Putamen (tissue), 1 donor: ENCODE measurements at places on chromosomes 3 and 15.

DNA sequence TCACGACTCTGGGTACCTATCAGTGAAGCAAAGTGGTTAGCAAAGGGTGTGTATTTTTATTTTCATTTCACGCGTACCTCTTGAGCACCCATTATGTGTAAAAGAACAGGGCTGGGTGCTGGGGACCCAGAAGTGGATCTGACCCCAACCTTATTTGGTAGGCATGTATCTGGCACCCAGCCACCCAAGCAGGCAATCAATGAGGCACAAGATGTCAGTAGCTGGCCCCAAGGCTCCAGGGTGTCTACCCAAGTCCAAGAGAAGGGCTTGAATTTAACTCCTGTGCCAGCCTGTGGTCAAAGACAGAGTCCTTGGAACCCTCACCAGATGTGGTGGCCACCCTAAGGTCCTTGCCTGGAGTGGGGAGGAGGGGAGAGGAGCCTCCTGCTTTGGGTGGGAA lies 5.7 kb downstream of the PLEKHO2 start:
- DNase-seq, result no peak

DNA sequence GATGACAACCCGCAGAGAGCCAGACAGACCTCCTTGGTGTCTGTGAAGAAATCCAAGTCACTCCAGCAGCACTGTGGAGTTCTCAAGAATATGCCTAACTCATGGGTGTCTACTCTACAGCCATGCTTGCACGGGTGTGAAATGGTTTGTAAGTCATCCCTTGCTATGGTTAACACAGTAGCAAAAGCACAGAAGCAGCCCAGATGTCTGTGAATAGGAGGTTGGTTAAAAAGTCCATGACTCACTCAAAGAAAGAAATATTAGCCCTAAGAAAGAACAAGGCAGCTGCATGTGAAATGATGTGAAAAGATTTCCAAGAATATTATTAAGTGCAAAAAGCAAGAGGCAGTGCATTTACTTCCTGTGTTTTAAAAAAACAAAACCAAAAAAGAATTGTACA lies 12.1 kb upstream of the LIMD1 start:
- DNase-seq, result no peak

DNA sequence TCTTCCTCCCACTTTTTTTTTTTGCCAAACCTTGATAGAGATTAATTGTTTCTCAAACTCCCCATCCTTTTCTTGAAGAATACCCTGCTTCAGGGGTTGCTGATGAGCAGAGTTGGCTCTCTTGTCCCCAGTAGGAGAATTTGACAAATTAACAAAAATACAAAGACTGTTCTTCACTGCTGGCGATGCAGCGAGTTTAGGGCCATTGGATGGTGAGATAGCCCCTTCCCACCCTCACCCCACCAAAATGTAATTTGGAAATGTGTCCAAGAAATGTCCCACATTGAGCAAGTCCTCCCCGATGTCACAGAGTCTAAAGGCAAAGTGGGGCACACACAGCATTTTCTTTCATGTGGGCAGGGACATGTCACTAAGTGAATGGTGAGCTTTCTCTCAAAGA lies 136.0 kb upstream of the RARB start:
- DNase-seq, result no peak

DNA sequence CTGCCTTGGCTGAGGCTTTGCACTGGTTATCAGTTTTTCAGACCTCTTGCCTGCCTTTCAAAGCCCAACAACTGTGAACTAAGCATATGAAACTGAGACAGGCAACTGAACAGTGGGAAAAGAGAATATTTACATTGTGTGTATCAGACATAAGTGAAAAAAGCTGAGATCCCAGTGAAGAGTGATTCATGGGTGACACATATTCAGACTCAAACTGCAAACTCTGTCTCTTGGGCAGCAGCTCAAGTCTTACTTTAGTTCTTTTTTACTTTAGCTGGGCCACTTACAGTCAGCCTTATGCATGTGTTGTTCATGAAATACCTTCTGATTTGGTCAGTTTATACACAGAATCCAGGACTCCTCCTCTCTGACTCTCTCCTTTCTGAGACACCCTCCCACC lies 19.2 kb downstream of the SUCLG2 start:
- no peak for DNase-seq

DNA sequence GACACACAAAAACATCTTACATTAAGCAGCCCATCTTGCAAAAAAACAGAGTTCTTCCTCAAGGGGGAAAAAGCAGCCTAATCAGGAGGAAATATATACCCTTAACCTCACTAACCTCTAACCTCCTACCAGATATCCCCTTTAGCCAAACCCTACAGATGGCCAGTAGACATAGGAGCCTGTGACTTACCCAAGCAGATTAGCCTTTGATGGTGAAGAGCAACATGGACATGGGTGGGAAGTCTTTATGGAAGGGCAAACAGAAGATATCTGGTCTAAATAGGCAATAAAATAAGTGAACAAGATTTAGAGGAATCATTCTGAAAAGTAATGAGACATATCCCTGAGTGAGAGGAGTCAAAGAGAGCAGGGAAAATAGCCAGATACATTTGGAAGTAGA lies 119.4 kb upstream of the ARPP21 start:
- no peak for DNase-seq

GRCh38 chr3:179921500-179921899 lies 115.2 kb downstream of the PEX5L start:
- peak; percentile 63 for DNase-seq

DNA sequence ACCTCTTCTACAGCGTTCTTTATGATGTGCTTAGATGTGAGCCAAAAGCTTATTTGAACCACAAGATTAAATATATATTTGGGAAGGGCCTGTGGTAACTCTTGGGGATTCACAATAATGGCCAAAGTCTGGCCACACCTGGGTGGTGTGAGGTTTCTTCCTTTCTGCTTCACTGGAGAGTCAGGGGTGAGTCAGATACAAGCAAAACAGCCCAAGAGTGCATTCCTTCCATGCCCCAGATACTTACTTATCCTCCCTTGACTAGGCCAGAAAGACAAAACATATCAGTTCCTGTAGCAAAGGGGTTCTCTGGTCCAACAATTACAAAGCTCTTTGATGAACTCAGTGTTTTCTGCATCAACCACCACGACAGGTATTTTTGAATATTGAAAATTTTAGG lies 941 bp downstream of the ZBED2 start:
- no peak for DNase-seq

DNA sequence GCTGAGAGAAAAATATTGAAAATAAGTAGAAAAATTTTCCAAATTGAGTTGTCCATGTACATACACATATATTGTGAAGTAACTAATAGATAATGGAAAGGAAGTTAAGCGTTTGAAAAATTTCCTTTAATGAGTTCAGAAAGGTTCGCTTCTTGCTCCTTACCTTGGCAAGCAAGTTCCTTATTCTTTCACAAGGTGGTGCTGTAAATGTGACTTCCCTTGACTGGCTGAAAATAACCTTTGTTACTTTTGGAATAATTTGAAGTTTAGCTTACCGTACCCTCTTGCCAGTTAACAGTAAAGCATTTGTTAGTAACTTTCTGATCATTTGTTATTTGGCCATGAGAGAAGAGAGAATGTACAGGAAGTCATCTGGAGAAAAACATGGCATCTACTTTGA lies 41.6 kb downstream of the PYDC2 start:
- no peak for DNase-seq

DNA sequence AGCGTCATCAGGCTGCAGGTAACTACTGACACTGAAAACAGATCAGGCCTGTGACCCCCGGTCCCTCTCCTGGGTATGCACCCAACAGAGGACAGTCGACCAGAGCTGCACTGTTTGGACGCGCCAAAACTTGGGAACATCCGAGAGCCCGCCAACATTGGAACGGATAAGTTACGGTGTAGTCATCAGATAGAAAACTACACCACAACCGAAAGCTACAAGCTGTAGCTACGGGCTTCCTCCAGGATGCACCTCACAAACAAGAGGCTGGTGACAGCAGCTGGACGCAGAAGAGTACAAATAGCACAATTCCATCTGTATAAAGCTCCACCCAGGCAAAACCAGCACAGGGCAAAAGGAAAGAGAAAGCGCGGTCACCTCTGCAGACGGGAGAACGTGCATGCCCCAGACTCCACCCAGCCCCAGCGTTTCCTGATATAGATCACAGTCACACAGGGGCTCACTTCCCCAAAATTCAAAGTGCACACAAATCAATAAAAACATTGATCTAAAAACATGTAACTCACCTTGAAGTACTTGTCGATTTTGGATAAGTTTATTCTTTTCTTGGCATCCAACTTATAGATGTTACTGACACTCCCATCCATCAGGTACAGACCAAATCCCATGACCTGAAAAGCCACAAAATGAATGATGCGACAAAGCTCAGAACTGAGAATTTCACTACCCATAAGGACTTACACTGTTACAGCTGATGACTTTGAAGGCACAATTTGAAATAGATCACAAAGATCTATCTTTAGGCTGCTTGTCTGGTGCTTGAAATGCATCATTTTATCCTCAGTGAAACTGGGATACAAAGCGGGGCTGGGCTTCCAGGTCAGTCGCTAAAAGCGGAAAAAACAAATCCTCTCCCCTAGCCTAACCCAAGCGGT lies 43.3 kb downstream of the CYFIP1 start:
- no peak for DNase-seq

DNA sequence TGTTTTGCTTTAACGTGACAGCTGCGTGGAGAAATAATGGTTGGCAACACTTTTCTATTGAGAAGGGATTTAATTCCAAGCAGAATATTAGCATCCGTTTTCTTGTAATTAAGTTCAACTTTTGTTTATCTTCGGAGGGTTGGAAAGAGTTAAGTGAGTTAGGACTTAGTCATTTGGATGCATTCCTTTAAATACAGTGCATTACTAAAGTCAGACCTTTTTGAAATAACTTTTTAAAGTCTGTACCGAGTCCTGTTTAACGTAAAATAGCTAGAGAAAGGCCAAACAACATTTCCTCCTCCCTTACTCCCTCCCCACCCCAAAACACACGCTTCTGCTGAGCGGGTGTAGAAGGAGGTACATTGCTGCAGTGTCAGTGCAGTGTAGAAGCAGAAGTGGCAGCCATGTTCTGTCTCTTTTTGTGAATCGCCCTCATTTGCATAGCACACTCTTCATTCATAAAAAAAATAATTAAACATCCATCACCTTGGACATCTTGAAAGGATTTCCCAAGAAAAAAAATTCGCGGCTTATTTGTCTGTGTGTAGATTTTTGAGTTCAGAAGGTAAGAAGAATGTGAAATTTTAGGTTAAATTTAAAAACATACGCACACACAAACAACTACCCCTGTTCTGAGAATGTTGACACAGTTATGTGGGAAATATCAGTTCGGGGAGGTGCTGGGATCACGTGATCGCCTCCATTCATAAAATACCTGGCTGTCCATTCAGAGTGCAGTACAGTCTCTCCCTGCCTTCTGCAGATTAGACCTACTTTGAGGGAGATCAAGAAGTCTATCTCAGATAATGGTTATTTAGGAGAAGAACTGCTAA lies 1.6 kb downstream of the SPRED1 start:
- DNase-seq, result peak; percentile 72

GRCh38 chr3:134485075-134485717 lies 589 bp downstream of the ANAPC13 start:
- DNase-seq, result no peak

DNA sequence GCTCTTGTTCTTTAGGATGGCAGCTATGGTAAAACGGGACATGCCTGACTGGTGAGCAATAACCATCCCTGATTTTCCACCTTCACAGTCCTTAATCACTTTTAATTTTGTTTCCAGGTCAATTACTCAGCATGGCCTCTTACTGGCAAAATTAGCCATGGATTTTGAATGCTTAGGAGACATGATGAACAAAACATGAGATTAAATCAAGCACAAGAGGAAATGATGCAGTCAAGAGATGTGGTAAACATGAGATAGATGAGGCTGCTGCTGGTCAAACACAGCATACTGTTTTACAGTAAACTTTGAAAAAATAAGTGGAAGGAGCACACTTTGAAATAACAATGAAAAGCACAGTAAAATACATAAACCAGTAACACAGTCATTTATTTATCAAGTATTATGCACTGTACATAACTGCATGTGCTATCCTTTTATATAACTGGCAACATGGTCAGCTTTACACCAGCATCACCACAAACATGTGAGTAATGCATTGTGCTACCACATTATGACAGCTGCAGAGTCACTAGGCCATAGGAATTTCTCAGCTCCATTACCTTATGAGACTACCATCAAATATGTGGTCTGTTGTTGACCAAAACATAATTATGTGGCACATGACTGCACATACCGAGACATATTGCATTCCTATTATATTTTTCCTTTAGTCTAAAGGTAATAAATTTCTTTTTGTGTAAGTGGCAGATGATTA lies 30.1 kb upstream of the ZNF502 start:
- DNase-seq, result no peak

GRCh38 chr15:41285285-41285684 lies 47.1 kb downstream of the OIP5 start:
- DNase-seq, result no peak

- no peak for DNase-seq
These were observed 280.9 kb downstream of the FOXP1 start for GRCh38 chr3:71302604-71303003.

DNA sequence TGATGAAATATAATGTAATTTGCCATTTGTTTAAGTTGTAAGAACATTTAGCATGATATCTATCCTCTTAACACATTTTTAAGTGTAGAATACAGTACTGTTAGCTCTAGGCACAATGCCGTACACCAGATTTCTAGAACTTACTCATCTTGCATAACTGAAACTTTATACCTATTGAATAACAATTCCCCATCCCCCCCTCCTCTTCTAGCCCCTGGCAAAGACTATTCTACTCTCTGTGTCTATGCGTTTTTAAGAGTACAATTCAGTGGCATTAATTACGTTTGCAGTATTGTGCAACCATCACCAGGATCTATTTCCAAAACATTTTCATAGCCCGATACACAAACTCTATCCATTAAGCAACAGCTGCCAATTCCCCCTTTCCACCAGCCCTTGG lies 261.7 kb downstream of the PLOD2 start:
- DNase-seq, result no peak

- no peak for DNase-seq
These were observed 3.9 kb upstream of the RNU6-1 start for GRCh38 chr15:67843571-67844387.

GRCh38 chr3:34419801-34420200 lies 621.4 kb downstream of the PDCD6IP start:
- DNase-seq, result no peak

GRCh38 chr3:72802001-72802400 lies 46.2 kb downstream of the SHQ1 start:
- no peak for DNase-seq

DNA sequence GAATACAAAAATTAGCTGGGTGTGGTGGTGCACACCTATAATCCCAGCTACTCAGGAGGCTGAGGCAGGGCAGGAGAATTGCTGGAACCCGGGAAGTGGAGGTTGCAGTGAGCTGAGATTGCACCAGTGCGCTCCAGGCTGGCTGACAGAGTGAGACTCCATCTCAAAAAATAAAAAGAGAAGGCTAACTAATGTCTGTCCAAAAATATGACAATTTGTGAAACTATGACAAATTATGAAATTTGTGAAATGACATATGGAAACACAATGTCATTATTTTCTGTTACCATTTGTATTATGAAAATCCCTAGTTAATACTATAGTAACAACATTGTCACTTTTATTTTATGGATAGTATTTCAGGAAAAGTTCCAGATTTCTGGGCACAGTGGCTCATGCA lies 1306.3 kb upstream of the EPHA6 start:
- DNase-seq, result no peak
